ENCODE measurements at places on chromosomes 4 and X.

- no peak for DNase-seq
Measured at GRCh38 chrX:118156254-118156952, 39.8 kb upstream of the KLHL13 start.

DNA sequence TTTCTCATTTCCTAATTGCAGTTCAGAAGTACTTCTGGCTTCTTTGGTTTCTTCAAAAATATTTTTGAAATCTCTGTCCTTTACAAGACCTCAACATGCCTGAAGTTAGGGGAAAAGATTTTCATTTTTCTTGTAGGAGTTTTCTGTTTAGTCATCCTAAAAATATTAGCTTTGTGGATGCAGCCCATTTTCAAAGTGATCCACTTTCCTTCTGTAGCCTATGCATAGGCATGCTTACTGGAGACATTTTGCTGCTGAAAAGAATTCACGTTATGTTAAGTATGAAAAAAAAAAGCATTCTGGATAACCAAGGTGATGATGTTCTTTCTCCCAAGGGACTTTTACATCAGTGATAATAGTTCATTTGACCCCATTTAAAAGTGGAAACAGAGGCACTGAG, 245.6 kb downstream of the THOC2 start:
- DNase-seq = no peak

DNA sequence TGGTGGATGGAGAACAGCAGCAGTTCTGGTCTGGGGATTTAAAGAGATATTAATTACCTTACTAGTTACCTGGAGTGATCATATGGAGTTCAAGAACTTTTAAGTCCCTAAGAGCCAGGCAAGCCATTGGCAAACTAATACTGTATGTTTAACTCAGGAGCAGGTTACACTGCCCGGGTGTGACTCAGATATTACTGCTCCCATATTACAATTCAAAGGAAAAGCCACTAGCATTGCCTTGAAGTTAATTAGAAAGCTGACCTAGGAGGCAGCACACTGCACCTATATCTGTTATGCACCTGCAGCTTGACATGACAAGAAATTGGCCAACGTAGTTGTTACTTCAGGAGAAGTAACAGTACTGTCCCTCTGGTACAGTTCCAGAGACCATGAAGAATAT, 47.2 kb downstream of the GRK4 start:
- DNase-seq = no peak

DNA sequence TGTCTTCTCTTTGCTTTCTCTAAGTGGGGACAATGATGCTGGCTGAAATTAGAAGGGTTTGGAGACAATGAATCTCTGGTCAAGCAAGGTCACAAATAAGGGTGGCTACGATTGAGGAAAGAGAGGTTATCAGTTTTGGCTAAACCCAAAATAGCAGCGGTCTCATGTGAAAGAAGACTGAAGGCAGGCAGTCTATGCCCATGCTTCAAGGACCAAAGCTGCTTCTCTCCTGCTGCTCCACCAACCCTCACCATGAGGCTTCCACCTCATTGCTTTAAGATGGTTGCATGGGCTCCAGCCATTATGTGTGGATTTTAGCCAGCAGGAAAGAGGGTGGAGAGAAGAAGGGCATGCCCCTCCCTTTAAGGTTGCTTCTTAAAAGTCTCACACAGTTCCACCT, 114.1 kb upstream of the TRIM2 start:
- no peak for DNase-seq

GRCh38 chrX:70436343-70436742, 8.3 kb upstream of the DLG3 start:
- DNase-seq = no peak

GRCh38 chr4:22486276-22486675, 29.6 kb downstream of the ADGRA3 start:
- DNase-seq = no peak

DNA sequence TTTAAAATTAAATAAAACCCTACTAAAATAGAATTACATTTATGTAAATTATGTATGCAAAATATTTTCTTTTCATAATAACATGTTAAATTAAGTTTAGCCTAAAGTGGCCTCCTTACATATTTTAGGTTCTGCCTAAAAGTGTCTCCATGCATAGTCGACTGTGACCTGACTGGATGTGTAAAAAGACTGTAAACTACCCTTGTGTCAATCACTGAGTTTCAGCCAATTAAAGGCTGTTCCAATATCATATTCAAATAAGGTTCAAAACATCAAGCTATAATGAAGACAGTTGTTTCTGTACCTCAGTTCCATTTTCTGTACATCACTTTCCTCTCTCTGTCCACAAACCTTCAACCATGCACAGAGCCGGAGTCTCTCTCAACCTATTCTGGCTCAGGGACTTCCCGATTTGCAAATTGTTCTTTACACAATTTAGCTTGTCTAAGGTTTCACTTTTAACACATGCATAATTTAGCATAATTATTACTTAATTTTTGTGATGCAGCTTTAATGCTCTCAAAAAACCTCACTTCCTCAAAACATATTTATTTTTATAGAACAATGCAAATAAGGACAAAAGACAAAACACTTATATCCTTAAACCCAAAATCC, 60.1 kb downstream of the SH3RF1 start:
- no peak for DNase-seq

- no peak for DNase-seq
Measured at GRCh38 chr4:30718021-30718542, 2.1 kb upstream of the PCDH7 start.

DNA sequence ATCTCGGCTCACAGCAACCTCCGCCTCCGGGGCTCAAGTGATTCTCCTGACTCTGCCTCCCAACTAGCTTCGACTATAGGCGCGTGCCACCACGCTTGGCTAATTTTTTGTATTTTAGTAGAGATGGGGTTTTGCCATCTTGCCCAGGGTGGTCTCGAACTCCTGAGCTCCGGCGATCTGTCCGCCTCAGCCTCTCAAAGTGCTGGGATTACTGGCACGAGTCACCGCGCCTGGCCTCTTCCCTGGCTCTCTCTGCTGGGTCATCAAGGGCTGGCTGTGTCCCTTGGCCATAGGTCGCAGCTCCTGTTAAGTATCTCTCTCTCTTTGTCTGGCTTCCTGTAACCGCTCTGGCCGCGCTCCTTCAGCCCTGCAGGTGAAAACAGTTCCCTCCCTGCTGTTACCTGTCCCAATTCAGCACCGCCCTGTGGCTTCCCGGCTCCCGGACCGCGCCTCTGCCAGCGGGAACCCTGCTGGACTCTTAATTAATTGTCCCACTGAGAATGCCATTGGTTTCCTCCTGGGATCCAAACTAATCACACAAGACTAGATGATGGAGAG, 1.3 kb upstream of the RGS12 start:
- DNase-seq = no peak

DNA sequence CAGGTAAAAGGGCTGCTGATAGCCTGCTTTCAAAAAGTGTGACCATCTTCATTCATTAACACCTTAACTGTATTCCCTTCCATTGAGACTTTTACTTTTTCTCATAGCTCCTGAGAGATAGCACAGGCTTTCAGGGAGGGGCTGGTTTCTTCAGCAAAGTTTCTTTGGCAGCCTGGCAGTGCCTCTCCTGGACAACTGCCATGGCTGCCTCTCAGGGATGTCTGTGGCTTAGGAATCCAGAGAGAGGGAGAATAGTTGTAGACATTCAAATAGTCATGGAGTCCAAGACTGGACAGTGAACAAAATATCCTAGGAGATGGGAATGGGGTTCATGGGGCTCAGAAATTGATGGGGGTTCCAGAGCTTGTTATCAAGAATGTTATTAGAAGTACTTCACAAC, 81.1 kb downstream of the FAM47B start:
- DNase-seq = no peak

DNA sequence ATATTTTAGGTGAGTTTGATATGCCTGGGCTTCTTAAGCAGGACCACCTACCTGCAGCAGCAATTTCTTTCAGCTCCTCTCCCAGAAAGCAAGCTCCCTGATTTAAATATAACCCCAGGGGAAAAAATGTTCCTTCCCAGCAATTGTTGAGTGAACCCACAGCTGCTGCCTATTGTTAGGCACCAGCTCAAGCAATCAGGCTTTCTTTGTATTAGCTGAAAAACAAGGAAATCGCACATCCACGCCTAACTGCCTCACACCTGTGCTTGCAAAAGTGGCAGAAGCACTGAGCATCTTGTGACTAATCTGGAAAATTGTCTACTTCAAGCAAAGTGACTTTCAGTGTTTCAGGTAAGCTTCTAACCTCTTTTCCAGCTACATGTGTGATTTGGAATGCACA, 432.2 kb downstream of the SMARCA1 start:
- no peak for DNase-seq

DNA sequence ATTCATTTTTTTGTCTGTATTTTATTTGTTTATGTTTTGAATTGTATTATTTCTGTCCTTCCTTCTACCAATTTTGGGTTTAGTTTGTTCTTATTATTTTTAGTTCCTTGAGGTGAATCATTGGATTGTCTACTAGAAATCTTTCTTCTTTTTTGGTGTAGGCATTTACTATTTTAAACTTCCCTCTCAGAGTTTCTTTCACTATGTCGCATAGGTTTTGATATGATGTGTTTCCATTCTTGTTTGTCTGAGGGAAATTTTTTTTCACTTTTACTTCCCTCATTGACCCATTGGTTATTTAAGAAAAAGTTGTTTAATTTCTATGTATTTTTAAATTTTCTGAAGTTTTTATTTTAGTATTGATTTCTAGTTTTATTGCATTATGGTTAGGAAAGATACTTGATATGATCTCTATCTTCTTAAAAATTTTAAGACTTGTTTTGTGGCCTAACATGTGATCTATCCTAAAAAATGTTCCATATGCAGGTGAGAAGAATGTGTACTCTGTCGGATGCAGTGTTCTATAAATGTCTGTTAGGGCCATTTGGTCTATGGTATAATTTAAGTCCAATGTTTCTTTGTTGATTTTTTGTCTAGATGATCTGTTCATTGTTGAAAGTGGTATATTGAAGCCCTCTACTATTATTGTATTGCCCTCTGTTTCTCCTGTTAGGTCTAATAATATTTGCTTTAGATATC, 68.8 kb downstream of the IL15 start:
- no peak for DNase-seq

- DNase-seq = no peak
Measured at GRCh38 chrX:101759000-101759399, 99.3 kb upstream of the ARMCX2 start.

DNA sequence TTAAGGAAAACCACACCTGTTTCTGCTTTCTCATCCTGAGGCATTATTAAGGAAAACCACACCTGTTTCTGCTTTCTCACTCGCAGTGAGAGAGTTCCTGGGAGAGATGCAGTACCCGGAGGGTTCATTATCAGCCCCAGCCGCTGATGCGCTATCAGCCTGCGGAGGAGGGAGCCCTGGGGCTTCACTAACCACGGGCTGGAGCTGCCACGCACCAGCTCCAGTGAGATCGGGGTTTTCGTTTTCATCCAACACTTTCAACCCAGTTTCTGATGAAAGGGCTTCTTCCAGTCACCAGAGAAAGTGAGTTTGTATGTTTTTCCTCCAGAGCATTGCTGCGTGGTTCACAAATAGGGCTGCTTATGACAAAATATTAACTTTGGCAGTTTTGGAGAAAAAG, 93.2 kb upstream of the PRKX start:
- no peak for DNase-seq

DNA sequence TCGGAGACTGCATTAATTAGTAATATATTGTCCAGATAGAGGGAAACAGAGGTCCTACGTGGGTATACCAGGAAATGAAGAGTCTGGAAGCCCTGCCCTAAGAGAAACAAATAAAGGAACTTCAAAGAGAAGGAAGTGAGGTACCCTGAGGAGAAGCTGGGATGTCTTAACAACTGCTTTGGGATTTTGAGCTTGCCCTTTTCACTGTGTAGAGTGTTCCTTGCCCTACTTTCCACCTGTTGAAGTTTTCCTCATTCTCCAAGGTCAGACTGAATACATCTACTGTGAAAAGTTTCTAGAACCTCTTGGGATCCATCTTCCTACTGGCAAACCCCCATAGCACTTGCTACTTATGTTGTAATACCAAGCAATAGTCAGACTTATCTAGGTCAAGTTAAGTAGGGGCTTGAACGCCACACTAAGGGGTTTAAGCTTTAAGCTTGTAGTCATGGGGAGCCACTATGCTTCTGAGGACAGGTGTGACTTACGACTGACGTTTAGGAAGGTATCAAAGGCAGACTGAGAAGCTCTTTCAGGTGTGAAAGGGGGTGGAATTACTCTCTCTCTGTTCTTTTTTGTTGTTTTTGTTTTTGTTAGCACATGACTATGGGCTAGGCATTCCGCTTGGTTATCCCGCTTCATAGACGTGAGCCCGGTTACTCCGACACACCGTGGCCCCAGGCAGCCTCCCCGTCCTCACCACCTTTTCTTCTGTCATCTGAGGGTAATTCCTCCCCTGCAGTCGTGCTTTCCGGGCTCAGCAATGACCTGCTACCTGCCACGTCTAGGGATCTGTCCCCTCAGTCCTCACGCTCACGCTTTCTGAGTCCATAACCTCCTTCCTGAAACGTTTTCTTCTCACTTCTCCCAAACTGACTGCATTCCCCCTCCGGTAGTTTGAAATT, 959 bp upstream of the REST start:
- no peak for DNase-seq

DNA sequence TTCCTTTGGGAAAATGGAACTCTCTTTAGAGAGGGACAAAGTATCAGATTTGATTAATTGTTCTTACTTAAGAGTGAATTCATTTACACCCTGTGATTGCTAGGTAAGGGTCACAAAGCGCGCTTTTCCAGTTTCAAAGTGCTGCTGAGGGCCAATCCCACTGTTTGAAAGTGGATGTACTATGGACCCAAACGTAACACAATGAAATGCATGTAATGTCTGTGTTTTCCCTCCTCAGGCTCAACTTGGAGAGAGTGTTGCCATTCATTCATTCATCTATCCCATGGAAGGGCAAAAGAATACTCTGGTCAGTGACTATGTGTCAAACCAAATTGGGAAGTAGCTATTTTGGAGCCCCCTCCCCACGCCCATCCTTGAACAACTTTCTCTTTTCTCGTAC, 16.1 kb downstream of the IGSF1 start:
- DNase-seq = no peak

DNA sequence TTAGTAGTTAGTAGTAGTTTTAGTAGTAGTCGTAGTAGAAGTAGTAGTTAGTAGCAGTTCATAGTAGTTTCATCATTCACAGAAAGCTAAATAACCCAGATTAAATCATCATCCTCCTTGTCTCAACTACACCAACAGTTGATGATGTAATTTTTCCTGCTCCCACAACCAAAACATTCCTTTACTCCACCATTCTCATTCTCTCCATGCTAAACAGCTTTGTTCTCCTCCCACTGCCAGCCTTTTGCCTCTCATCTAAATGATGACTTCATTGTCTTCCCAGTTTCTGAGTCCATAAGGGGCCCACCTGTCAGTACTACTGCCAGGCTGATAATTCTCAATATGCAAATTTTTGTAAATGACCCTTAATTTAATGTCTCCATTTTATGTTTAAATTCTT, 68.9 kb downstream of the ARHGAP24 start:
- DNase-seq = no peak

GRCh38 chrX:12967711-12968465, 7.0 kb upstream of the TMSB4X start:
- no peak for DNase-seq

GRCh38 chr4:22233230-22233629, 282.6 kb downstream of the ADGRA3 start:
- no peak for DNase-seq

GRCh38 chr4:153221783-153222706, 17.8 kb downstream of the TRIM2 start:
- DNase-seq = no peak

- DNase-seq = no peak
Measured at GRCh38 chr4:99861120-99861905, 32.9 kb downstream of the LAMTOR3 start.
